ENCODE measurements at places on chromosomes 11 and 22.

GRCh38 chr22:23220485-23221350 is 40.4 kb downstream of the BCR start:
- DNase-seq, result no peak

GRCh38 chr11:62896049-62896448 is 15.4 kb downstream of the SLC3A2 start:
- DNase-seq, result peak; percentile 22

DNA sequence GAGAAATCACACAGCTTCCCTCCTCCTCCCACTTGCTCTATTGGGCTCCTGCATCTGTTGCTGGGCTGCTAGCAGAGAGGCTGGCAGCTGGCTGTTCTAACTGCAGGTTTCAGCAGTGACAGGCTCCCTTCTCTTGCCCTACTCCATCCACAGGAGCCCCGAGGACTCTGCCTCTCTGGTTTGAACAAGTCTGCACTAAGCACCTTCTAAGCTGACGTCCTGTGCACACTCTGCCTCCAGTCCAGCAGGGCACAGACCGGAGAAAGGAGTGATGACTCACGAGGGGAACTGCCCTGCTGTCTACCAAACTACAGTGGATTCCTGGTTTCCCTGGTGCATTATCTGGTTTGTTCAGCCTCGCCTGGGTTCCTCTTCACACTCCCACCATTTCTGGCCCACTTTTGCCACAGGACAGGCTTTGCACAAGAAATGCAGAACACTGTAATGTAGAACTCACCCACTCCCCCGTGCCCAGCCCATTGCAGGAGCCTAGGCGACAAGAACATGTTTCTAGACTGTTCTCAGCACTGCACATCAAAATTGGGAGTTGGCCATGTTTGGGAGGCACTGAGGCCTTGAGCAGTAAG is 26.0 kb downstream of the IL10RA start:
- DNase-seq, result peak; percentile 58

GRCh38 chr11:108620958-108621772 is 27.6 kb upstream of the EXPH5 start:
- peak; percentile 95 for DNase-seq

DNA sequence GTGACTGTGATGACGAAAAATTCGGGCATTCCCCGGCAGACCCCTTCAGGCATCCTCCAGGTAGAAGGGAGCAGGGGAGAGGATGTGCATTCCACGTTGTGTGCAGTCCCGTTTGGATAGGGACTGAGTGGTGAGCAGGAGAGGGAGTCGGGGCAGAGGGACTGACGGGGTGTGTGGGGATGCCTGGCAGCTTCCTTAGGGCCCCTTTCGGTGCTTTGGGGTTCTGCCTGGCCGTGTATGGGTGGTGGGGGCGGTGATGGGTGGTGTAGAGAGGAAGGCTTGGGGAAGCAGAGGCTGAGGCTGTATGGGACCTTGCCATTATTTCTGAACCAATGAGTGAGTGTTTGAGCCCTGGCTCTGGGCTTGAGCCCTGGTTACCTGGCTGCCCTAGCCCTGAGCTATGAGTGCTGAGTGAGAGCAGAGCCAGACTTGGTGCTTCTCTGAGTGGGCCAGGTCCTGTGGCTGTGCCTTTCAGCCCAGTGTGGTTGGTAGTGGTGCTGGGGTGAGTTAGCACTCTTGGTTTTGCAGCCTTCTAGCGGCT is 914 bp downstream of the INPPL1 start:
- peak; percentile 31 for DNase-seq

DNA sequence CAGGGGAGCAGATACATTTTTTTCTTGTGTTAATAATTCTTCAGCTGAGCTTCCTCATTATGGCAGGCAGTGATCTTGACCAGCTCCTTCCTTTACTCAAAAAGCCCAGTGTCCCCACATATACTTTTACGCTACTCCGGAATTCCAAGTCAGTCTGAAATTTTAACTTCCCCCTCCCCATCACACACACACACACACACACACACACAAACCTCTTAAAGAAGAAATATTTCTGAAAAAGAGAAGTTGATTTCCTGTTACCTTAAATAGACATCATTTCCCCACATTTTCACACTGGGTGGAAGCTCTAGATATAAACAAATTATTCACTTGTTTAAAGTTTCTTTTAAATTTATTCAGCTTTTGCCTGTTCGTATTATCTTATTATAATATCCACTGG is 113.9 kb downstream of the DBX1 start:
- DNase-seq, result no peak

DNA sequence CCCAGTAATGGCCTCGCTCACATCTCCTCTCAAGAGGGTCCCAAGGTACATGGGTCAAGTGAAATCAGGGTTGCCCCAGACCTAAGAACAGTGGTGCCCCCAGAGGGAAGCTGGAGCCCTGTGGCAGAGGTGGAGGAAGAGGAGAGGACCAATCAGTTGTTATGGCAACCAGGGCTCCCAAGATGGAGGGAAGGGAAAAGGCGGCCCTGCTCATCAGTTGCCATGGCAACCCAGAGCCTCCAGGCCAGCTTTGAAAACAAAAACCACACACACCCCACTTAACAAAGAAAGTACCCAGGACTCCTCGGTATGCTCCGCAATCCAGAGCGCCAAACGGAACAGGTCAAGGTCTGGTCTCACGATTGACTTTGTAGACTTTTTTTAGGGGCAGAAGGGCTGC is 53.5 kb upstream of the SLC35C1 start:
- no peak for DNase-seq

- no peak for DNase-seq
Measured at GRCh38 chr11:83285151-83285770, 906 bp downstream of the CCDC90B start.

GRCh38 chr11:56750190-56750589 is 1.7 kb upstream of the OR9G4 start:
- no peak for DNase-seq

DNA sequence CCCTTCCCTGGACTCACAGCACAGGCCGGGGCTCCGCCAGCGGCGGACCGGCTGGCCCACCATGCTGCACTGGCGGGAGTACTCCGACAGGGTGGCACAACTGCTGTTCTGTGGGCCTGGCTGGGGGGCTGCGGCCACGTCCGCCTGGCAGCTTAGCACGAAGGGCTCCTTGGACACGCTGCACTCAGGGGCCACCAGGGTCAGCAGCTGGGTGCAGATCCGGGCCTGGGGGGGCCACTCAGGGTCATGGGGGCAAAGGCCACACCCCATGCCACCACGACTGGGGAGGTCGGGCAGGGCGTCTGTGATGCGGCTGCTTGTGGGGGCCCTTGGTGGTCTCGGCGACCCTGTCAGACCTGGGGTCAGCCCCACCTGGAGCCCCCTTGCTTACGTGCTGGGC is 6.0 kb downstream of the MUC6 start:
- no peak for DNase-seq

- no peak for DNase-seq
Measured at GRCh38 chr11:44842220-44842619, 108.5 kb downstream of the TP53I11 start.

DNA sequence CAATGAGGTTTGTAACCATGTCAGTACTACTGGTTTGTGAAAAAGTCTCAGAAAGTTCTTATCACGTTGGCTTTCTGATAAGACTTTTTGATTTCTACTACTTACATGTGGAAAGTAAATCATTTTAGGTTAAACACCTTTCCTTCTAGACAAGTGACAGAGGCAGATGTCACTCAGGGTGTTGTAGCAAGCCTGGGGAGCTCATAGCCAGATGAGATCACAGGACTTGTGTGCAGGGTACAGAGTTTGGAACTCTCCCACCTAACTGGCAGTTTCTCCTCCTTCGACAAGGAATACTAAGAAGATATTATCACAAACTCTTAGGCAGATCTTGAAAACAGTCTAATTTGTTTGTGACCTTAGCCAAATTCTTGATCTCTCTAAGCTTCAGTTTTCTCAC is 49.4 kb upstream of the PICALM start:
- no peak for DNase-seq

DNA sequence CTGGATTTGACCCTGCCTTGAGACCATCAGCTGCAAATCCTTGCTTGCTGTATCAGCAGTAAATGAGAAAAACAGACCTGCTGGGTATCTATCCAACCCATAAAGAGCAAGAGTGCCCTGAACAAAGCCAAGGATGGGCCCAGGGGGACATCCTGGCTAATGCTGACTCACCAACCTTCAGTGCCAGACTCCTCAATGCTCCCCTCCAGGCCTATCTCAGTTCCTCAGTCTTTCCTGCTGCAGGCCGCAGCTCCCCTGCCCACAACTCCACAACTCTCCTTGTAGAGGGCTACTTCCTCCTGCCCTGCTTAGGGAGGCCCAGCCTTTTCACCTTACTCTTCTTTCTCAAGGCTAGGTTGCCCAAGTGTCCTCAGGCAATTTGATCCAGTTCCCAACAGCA is 2.6 kb downstream of the LAMTOR1 start:
- no peak for DNase-seq

DNA sequence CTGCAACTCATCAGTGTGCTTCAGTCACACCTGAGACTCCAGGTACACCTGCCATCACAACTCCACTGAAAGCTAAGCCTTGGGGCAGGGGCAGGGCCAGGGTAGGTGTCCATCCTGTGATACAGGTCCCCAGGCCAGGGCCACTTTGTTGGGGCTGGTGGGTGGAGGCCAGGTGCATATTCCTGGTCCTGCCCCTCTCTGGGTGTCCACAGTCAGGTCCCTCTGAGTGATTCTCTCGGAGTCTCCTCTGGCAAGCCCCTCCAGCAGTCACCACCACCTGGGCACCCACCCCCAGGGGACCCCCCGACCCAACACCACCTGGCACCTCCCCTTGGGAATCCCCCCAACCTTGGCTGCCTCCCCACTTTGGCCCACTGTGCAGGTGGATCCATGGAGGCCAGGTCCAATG is 9.5 kb upstream of the ACR start:
- no peak for DNase-seq

- DNase-seq, result no peak
Measured at GRCh38 chr22:23787600-23787896, 782 bp downstream of the SMARCB1 start.

DNA sequence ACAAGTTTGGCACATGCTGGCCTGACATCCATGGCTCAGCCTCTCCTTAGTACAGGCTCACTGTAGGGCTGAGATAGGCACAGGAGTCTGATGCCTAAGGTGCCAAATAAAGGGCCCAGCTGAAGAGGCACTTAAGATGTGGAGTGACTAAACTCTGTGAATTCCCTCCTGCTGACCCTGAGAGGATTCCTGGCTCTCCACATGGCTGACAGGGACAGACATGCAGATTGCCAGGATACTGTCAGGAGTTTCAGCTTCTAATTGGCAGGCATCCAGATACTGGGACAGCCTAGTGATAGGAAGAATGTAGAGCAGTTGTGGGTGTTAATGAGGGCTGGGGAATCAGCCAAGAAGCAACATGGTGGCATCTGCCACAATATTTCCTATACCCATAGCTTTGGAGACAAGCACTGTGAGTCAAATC is 558.7 kb downstream of the INSC start:
- no peak for DNase-seq

DNA sequence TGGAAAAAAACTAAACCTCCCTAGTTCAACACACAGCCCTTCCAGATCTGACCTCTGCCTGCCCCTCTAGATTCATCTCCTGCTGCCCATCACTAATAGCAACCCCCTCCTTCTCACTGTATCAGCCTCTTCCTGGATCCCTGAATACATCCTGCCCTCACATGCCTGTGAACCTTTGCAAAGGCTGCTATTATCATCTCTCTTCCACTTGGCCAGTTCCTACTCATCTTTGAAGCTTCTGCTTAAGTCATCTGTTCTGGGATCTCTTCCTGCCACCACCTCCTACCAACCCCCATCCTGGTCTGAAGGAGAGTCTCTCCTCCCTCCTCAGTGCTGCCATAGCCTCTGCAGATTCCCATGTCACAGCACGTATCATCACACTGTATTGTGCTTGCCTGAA is 38.0 kb upstream of the AMOTL1 start:
- no peak for DNase-seq

GRCh38 chr22:48278620-48279460 is 1516.4 kb downstream of the TBC1D22A start:
- no peak for DNase-seq

GRCh38 chr11:128860571-128861361 is 6.3 kb downstream of the KCNJ1 start:
- no peak for DNase-seq

DNA sequence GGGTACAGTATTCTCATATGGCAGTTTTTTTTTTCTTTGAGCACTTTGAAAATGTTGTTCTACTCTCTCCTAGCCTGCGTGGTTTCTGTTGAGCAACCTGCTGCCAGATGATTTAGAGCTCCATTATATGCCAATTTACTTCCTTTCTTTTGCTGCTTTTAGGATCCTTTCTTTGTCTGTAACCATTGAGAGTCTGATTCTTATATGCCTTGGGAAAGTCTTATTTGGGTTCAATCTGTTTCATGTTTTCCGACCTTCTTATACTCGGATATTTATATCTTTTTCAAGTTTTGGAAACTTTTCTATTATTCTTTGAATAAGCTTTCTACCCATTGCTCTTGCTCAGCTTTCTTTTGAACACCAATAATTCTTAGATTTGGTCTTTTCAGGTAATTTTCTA is 138.1 kb upstream of the RAG2 start:
- no peak for DNase-seq

- DNase-seq, result no peak
Measured at GRCh38 chr11:1421291-1421690, 31.6 kb downstream of the BRSK2 start.

- DNase-seq, result no peak
Measured at GRCh38 chr22:42891696-42892095, 34.6 kb upstream of the ARFGAP3 start.

- DNase-seq, result peak; percentile 21
Measured at GRCh38 chr11:92111287-92111686, 113.3 kb upstream of the FAT3 start.

GRCh38 chr11:80255021-80255420 is 814.2 kb upstream of the TENM4 start:
- peak; percentile 5 for DNase-seq

GRCh38 chr22:48976556-48977535 is 850.8 kb downstream of the BRD1 start:
- no peak for DNase-seq

GRCh38 chr11:74141241-74141695 is 29.5 kb downstream of the C2CD3 start:
- DNase-seq, result peak; percentile 83

GRCh38 chr11:107648242-107648641 is 57.3 kb downstream of the ELMOD1 start:
- no peak for DNase-seq

- no peak for DNase-seq
Measured at GRCh38 chr22:48182846-48183805, 1420.7 kb downstream of the TBC1D22A start.

GRCh38 chr11:16070573-16070972 is 285.8 kb downstream of the SOX6 start:
- DNase-seq, result no peak

DNA sequence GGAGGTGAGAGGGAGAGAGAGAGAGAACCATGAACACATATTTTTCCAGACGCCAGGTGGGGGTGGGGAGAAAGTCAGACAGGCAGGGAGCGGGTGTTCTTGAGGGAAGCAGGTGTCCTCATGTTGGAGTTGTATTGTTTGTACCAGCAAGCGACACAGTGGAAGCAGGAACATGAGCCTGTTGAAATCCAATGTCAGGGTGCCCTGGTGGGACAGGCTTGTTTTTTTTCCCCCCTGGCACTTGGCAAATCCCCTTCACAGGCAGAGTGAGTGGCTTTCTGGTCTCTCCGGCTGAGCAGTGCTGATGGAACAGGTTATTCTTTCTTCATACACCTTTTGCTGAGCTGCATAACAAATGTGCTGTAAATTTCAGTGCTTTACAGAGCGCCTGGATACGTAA is 125.6 kb downstream of the GRIK4 start:
- no peak for DNase-seq

All from PC-3 (cell line).